Activated T-cell treated with anti-CD3 and anti-CD28 coated beads for 48 hours (primary cell): ENCODE measurements at places on chromosomes 5 and 9.

DNA sequence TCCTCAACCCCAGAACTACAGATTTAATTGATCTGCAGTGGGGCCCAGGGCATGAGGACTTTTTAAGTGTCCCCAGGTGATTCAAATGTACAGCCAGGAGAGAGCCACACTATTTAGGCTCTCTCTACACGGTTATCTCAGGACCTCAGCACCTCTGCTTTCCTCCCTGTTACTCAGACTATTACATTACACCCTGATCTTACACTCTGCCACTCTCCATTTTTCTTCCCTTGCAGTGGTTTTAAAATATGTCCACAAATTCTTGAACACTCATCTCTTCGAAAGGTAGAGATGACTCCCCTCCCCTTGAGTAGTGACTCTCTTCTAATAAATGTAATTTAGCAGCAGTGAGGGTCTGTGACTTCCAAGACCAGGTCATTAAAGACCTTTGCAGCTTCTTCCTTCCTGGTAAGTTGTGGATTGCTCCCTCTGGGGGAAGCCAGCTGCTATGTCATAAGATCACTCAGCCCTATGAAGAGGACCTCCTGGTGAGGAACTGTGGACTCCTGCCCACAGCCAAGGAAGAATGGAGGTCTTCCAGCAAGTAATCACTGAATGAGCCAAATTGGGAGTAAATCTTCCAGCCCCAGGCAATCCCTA lies 87.5 kb upstream of the SSBP2 start:
- no peak for DNase-seq

DNA sequence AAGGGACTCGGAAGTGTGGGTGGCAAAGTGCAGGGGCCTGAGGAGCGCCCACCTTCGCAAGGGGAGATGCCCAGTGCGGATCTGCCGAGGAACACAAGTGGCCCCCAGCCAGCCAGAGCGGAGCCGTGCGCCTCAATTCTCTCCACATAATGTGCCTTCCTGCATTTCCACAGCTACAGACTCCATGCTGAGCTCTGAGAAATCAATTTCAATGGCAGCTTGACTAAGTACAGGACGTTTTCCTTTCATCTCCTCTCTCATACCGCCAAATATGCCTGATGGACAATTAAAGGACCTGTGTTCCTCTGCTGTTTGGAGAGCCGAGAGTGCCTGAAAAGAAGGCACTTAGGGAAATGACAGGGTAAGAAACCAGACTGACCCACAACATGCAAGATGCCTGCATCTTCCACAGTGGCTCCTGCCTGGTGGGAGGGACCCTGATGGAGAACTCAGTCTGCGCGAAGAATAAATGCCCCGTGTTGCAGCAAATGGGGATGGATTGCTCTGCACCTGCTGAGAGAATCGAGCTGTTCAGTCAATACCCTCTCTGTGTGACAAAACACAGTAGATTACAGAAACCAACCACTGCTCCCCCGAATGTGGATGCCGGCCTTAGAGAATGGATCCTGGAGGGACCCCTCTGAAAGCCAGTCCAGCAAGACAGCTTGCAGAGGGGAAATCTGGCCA lies 38.6 kb upstream of the OLFM1 start:
- DNase-seq = no peak

GRCh38 chr9:94867842-94868312 lies 141.4 kb downstream of the AOPEP start:
- DNase-seq = no peak

GRCh38 chr9:132481053-132481849 lies 71.2 kb downstream of the CFAP77 start:
- DNase-seq = no peak

- DNase-seq = no peak
These were observed 61.0 kb downstream of the TRIO start for GRCh38 chr5:14204011-14204670.

GRCh38 chr5:76790632-76791290 lies 28.1 kb upstream of the F2RL1 start:
- no peak for DNase-seq

- DNase-seq = no peak
These were observed 18.8 kb downstream of the FAM163B start for GRCh38 chr9:133590231-133590855.

DNA sequence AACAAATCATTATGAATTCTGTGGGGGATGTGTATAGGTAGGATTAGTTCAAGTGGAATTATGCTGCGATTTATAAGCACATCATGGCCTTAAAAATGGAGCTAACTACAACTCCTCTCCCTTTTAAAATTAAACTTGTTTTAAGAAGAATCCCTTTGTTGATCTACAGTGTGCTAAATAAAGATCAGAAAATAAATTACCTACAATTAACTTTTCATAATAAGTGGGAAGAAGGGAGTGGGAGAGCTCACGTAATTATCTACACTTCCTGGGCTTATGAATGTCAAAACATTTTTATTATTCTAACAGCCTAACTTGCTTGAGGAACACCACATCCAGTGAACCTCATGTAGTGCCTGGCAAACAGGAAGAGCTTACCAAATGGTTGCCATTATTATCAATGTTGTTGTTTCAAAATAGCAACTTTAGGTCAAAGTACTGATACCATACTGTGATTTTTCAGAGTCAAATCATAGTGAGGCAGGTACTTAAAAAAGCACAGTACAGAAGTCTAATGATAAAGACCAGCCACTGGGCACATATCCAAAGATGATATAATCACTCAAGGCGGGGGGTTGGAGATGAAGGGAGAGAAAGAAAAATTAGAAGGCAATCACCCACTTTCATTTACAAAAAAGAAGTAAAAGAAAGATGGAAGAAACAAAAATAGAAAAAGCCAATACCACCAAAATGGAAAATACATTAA lies 174.0 kb downstream of the RAPGEF6 start:
- DNase-seq = no peak

GRCh38 chr9:33117796-33118195 lies 41.3 kb upstream of the SMU1 start:
- no peak for DNase-seq

GRCh38 chr5:5276430-5276829 lies 136.3 kb downstream of the ADAMTS16 start:
- no peak for DNase-seq

GRCh38 chr9:98775831-98776441 lies 20.4 kb downstream of the ANKS6 start:
- no peak for DNase-seq

GRCh38 chr5:147918899-147919298 lies 12.6 kb upstream of the C5orf46 start:
- no peak for DNase-seq

DNA sequence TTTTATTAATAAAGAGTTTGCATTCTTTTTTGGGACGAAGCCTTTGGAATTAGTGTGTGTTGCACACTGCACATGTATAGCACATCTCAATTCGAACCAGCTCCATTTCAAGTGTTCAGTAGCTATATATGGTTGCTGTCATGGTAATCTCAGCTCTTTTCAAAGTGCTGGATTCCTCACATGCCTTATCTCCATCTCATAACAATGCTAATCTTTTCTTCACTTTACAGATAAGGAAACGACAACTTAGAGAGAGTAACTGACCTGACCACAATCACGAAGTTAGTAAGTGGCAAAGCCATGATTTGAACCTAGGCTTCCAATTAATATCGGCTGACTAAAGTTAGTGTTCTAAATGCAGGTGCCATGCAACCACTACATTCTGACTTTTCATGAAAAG lies 204.8 kb upstream of the RASEF start:
- no peak for DNase-seq

DNA sequence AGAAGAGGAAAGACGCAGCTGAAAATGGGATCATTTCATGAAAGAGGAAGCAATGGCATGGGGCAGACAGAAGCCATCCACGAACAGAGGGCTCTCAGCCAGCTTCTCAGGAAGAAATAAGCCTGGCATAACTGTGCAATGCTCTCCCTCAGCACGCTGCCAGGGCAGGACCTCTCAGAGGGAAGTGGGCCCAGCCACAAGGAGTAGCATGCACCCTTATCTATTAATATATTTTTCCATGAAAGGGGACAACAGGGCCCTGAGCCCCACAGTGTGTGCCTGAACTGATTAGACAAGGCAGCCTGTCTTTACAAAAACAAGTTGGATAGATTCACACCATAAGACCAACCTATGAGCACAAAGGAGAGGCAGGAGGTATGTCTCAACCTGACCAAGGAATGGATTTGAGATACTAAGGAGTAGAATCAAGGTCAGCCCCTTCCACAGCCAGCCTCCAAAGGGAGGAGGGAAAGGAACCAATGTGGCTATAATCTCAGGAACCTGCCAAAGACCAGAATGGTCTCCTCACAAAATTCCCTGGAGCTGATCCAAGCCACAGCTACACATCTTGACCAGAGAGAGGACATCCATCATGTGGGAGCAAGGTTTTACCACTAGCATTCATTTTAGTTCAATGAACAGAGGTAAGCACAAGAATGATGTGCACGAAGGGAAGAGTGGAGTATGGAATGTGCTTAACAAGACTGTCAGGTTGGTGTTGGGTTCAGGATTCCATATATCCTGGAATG lies 154.8 kb downstream of the SIL1 start:
- no peak for DNase-seq
